Dermis lymphatic vessel endothelial cell (primary cell): ENCODE measurements at places on chromosomes 4 and X. TPM values are rescaled to one million over a fixed set of nuclear protein-coding genes. Genes with fewer than 3 reads are reported as not detected.

The DCAF12L2 gene
- not detected in 2 replicates for total RNA-seq

The DUX4 gene
- not detected in 2 replicates for total RNA-seq

The NSG1 gene
- total RNA-seq = under 0.01 and 0.09 TPM in 2 replicates

The EDA2R gene
- 0.43 and 1.5 TPM in 2 replicates for total RNA-seq

The SPOCK3 gene
- total RNA-seq = 0.09 TPM in 1 of 2 replicates, not detected in the other
